Renal cortex interstitium (tissue), 15 donors: ENCODE measurements at places on chromosomes 2 and 18. TPM values are rescaled to one million over a fixed set of nuclear protein-coding genes. Genes with fewer than 3 reads are reported as not detected.

The CNTNAP5 gene
- polyA plus RNA-seq, result 0.04 TPM

The KLF11 gene
- polyA plus RNA-seq, result 23.6 TPM

The POTEC gene
- 0.08 TPM for polyA plus RNA-seq

DNA sequence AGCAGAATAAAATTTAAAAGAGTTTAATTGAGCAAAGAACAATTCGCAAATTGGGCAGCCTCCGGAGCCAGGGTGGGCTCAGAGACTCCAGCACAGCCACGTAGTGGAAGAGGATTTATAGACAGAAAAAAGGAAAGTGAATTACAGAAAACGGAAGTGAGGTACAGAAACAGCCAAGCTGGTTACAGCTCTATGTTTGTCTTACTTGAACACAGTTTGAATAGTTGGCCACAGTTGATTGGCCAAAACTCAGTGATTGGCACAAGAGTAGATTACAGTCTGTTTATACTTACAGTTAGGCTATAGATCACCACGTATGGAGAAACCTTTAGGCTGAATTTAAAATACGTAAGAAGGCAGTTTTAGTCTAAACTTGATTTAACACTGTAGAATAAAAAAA lies 78.8 kb upstream of the NEDD4L start:
- DNase-seq, result no peak

- DNase-seq, result no peak
These were observed 295.2 kb downstream of the NDUFA10 start for GRCh38 chr2:239729681-239730566.

- no peak for DNase-seq
These were observed 417.9 kb downstream of the CDH7 start for GRCh38 chr18:66168685-66169235.

- DNase-seq, result peak; percentile 46
These were observed 96.9 kb downstream of the TANC1 start for GRCh38 chr2:159065313-159065712.

GRCh38 chr2:68466361-68466777 lies 725 bp downstream of the FBXO48 start:
- DNase-seq, result no peak

DNA sequence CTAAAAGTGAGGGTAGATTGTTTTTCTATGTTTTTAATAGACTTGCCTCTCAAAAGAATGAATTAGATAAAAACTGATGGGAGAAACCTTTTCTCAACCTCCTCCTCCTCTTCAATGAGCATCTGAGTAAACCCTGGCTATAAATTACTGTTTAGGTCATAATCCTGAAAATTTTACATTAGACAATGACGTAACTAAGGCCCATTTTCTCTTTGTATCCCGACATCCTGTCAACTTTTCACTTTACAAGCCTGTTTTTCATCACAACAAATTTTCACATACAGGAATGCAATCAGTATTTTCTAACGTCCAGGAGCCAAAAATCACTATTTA lies 1.3 kb downstream of the SPIRE1 start:
- DNase-seq, result peak; percentile 15
